ENCODE measurements at places on chromosomes 16 and 17.

- peak; percentile 1 for DNase-seq
Measured at GRCh38 chr16:6602405-6602804, 730.2 kb upstream of the RBFOX1 start.

DNA sequence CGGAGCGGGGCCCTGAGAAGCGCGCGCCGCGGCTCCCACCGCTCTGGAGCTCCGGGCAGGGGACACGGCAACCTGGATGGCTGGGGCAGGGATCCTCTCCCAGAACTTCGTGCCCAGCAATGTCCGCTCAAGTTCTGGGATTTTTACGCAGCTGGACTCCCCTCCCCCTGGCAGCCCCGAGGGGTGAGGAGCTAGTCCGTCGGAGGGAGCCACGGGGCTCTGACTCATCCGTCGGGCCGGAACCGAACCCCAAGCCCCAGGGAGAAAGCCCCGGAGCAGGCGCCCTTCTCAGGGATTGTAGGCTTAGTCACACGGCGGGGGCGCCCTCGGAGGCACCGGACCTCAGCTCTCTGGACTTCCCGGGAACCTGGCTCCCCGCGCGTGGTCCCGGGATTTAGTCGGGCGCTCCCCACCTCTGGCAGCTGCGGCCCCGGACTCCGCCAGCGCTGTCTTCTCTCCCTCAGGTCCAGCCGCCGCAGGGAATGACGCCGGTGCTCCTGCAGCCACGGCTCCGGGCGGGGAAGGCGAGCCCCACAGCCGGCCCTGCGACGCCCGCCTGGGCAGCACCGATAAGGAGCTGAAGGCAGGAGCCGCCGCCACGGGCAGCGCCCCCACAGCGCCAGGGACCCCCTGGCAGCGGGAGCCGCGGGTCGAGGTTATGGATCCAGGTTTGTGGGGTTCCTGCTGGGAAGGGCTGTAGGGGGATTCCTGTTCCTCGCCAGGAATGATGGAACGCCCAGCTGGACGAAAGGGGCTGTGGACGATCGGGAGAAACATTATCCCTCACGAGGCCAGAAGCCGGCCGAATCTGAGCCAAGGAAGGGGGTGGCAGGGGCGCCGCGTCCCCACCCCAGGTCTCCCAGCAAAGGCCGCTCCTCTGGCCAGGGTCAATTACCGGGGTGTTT is 830 bp downstream of the SPHK1 start:
- DNase-seq: no peak

DNA sequence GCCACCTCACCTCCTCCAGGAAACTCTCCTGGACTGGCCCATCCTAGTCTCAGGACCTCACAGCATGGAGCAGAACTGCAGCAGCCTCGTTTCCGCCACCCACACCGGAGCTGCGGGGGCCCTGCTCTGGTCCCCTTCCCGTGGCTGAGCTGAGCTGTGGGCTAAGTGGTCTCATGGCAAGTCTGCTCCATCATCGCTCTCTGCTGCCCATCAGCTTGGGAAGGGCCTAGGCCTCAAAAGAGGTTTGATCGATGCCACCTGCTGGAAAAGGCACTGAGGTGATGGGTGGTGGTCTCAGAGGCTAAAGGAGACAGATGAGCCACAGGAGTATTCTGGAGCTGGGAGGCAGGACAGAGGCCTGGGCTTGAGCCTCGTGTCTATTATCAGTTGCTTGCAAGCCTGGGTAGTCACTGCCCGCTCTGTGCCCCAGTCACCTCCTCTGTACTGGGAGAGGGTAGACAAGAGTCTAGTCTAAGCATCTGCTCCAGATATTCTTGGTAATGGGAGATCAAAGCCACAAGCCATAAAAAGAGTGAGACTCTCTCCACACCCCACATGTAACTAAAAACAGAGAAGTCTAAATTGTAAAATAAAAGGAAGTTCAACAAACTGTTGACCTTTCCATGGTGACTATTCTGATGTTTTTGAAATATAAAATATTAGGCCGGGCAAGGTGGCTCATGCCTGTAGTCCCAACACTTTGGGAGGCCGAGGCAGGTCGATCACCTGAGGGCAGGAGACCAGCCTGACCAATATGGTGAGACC is 1.6 kb downstream of the ITGAE start:
- DNase-seq: no peak

DNA sequence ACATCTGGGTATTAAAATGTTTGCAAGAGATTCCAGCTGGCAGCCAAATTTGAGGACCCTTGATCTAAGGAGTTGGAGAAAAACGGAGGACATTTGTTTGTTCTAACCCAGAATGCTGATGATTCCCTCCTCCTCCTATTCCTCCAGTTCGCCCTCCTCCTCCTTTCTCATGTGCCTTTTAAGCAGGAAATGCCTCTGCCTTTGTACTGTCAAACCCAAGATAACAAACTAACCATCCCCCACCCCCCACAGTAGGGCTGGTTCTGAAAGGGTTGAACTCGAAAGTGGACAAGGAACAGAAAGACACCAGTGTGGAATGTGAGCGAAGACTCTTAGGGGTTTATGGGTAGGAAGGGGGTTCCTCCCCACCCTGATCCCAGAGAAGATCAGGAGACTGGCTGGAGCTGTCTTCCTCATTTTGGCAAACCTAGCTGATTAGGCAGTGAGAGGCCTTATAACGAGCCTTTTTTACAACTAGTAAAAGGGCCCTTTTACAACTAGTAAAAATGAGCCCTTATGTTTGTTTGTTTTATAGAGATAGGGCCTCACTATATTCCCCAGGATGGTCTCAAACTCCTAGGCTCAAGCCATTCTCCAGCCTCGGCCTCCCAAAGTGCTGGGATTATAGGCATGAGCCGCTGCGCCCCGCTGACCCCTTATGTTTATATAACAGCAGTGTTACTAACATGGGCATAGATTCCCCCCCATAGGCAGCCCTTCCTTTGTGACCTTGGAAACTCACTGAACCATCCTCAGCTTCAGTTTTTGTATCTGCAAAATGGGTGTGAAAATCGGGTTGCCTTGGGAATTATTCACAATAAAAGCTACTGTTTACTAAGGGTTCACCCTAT is 975 bp downstream of the CHD9 start:
- no peak for DNase-seq

- no peak for DNase-seq
Measured at GRCh38 chr17:58250344-58251011, 12.1 kb downstream of the LPO start.

DNA sequence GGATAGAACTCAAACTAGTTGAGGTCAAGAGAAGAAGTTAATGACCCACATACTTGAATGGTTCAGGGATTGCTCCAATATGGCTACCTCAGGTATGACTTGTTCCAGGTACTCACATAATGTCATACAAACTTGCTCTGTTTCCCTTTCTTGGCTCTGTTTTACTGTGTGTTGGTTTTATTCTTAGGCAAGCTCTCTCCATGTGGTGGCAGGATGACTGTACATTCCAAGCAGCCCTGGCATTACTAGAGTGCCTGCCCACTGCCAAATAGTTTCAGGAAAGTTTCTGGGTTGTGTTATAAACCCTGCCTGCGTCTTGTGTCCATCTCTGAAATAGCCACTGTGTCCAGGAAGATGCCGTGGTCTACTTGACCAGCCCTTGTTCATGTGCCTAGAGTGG is 476.8 kb downstream of the SHISA9 start:
- no peak for DNase-seq

- no peak for DNase-seq
Measured at GRCh38 chr16:85833219-85833920, 33.9 kb downstream of the COX4I1 start.

DNA sequence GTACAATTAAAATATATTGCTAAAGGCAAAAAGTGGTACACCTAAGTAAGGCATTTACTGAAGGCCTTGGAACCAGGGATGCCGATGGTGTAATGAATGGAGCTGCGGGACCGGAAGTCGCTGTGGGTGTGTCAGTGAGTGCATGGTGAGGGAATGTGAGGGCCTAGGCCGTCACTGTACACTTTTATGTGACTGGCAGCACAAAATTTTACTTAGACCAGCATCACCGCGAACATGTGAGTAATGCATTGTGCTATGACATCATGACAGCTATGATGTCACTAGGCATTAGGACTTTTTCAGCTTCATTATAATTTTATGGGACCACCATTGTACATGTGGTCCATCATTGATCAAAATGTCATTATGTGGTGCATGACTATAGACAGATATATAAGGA is 14.7 kb downstream of the ALOX15B start:
- DNase-seq: no peak

DNA sequence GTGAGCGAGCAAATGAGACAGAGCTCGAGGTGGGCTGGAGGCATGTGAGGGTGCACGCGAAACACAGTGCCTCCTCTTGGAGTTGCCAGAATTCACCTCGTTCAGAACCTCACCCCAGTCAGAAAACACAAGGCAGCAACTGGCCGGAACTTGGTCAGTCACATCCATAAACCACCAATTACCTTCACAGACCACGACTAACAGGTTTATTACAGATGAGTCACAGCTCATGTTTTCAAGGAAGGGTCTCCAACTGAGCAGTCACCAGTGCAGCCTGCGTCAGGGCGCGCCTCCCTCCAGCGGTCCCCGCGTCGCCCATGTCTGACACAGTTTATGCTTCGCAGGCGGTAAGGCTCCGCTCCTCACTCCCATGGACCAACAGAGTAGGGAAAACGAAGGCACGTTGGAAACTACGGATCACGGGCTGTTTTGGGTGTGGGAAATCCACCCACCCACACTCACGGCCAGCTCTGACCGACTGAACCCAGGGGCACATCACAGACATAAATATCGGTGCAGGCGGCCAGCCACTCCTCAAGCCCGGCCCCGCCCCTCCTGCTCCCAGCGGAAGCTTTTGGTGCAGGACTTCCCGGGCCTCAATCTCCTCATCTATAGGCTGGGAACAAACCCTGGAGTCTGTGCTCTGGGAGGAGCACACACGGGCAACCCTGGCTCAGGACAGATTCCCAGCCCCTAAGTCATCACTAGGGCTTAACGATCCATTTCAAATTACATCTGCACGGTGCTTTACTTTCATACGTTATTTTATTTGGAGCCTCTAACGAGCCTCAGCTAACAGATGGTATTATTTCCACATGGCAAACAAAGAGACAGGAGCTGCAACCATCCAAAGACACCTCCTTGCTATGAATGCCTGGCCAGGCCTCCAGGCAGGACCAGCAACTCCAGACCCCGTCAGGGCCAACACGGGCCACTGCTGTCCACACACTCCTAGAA is 126.3 kb downstream of the ZNF778 start:
- DNase-seq: no peak

DNA sequence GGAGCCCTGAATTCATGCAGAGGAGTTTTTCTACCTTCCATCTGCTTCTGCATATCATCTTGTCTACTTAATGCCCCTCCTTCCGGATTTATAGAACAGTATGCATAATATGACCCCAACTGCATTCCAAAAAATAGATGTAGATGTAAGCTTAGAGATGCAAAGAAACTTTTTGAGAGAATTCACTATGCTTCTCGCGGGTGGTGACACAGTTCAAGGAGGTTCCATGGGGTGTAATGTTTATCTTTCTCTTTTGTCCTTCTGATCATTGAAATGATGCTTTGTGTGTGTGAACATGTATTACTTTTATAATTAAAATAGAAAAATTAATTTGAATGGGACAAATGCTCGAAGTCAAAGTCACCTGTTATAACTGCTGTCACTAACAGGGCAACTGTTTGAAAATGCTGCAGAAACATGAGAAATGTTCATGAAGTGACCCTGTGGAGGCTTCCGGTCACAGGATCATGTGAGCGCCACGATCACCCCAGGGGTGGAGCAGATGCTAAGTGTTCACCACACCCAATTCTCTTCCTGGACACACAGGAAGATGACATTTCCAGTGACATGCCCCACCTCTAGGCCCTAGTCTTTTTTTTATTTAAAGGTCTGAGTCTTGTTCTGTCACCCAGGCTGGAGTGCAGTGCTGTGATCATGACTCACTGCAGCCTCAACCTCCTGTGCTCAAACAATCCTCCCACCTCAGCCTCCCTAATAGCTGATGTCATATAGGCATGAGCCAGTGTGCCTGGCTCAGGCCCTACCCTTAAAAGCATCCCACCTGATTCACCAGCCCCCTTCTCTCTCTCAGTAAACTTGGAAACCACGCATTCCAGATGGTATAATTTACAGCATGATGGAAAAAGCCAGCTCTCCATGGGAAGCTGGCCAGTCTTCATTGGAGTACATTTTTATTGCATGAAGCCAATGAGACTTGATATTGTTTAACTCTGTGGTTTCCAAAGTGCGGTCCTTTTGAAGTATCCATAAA is 21.0 kb upstream of the AGRP start:
- DNase-seq: no peak

GRCh38 chr16:64417711-64418227 is 704.1 kb downstream of the CDH11 start:
- no peak for DNase-seq

DNA sequence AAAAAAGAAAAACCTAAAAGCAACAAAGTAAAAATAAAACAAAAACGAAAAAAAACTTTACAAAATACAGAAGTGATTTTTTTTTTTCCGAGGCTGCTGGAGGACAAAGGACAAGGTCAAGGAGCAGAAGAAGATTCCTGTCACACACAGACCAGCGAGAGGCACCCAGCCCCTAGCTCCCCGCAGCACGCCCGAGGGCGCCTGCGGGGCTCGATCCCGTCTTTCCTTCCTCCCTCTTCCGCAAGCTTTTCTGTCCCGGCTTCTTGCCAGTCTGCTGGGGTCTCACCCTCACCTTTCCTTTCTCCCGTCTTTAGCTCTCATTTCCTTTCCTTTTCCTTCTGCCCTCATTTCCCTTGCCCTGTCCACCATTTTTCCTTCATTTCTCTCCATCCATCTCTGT is 66.1 kb upstream of the DNAH17 start:
- DNase-seq: no peak

- DNase-seq: peak; percentile 71
Measured at GRCh38 chr16:11105038-11105903, 150.7 kb downstream of the SOCS1 start.

DNA sequence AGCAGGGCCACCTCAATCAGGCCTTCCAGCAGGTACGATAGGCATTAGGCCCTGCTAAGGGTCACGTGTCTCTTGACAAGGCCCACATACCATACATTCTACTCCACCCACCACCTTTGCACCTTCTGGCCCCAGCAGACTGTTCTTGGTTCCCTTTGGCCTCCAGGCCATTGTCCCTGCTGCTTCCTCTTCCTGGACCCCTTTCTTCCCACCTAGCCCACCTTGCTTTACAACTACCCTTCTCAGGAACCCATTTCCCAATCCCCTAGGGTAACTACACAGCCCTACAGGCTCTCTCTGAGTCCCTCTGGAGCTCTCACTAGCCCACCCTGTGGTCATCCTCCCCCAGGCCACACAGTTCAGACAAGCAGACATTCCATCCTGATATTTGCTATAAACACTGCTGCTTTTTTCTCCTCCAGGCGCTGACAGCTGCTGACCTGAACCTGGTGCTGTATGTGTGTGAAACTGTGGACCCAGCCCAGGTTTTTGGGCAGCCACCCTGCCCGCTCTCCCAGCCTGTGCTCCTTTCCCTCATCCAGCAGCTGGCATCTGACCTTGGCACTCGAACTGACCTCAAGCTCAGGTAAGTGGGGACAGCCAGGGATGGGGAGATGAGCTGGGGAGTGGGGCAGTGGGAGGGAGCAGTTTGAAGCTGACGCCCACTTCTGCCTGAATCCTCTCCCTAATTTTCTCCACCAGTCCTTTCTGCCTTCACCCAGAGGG is 1.4 kb upstream of the NRN1L start:
- DNase-seq: no peak

- no peak for DNase-seq
Measured at GRCh38 chr16:47317465-47318240, 143.2 kb downstream of the ITFG1 start.

Data from NCI-H2029 treated with DMSO at 0.1 percent for 48 hours (cell line).